GF-D8 (cell line): ENCODE measurements at places on chromosomes 13 and 19.

- no peak for DNase-seq
Observed at GRCh38 chr13:40024204-40024966, 368.9 kb downstream of the COG6 start.

GRCh38 chr13:30725326-30726085, 9.8 kb upstream of the ALOX5AP start:
- DNase-seq, result no peak

DNA sequence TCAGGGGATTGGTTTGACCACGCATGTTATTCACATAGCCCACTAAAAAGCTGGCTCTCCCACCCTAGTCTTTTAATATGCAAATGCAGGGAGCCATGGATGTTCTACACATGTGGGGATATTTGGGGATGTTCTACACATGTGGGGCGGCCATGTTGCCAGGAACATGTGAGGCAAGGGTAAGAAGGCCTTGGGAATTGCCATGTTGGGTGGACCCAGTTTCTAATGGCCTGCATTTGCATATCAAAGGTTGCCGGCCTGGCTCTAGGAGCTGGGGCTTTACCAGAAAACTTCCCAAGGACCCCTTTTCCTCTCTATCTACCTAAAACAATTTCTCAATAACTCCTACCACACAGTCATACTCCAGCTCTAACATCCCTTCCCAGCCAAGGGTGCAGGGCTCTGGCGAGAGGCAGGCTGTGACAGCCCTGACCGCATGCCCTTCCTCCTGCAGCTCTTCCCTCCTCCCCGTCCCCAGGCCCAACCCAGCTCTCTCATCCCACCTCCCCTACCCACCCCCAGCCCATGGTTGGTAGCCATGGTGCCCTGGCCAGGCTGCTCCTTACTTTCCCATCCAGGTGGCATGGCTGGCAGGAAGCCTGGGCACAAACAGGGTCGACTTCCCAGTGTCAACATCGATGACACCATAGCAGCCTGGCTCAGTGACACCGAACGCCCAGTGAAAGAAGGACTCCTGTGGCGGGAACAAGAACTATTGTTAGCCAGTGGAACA, 11.0 kb downstream of the PEPD start:
- no peak for DNase-seq

GRCh38 chr19:36008336-36008978, at the start of gene SYNE4:
TSS of gene SYNE4 (minus strand) at chr19:36008813. CDS start at chr19:36008681, 132 bp downstream.
- no peak for DNase-seq
